ENCODE measurements at places on chromosomes 7 and 10.

GRCh38 chr7:87513735-87514335 lies 38.4 kb upstream of the ABCB4 start:
- no peak for DNase-seq

DNA sequence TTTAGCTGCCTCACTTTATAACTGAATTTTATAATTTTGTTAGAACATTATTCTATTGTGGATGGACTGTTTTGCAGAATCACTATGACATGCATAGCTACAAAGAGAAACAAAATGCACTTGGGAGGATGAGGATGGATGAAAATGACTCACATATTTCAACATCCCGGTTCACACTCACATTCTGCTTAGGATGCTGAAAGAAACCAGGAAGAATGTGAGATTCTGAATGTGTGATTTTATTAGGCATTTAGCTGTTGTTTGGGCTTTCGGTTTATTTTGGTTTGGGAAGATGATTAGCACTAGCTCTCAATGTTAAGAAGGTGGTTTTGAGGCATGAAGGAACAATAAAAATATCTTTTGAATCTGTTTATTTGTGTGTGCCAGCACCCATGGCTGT lies 235.5 kb downstream of the SEMA3E start:
- no peak for DNase-seq

DNA sequence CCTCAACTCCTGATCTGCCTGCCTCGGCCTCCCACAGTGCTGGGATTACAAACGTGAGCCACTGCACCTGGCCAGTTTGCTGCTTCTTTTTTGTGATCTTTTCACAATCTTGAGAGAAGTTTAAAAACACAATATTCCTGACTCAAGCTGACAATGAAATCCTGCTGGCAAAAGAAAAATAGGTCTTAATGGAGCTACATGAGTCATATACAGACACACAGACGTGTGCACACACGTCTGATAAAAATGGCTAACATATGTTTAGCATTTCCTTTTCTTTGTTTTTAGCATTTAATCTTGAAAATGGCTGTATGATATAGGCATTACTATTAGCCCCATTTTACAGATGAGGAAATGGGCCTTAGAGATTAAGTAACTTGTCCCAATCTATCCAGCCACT lies 29.4 kb upstream of the RAB18 start:
- no peak for DNase-seq

DNA sequence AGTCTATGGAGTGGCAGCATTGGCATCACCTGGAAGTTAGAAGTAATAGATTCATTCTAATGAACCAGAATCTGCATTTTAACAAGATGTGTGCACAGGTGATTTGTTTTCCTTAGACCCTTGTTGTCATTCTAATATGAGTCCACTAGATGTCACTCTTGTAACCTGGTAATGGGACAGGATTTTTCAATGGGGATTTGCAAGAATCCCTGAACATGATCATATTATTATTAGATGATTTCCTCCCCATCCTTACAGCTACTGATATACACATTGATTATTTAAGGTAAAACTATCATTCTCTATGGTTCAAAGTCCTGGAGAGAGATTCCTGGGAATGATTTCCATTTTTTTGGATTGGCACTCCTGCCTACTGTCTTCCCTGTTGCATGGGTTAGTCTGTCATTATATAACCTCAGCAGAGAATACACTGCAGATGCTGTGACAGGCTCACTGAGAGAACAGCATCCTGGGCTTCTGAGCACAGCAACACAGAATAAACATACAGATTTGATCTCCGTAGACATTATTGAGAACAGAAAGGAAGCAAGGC lies 194.9 kb downstream of the SUGCT start:
- DNase-seq = no peak

DNA sequence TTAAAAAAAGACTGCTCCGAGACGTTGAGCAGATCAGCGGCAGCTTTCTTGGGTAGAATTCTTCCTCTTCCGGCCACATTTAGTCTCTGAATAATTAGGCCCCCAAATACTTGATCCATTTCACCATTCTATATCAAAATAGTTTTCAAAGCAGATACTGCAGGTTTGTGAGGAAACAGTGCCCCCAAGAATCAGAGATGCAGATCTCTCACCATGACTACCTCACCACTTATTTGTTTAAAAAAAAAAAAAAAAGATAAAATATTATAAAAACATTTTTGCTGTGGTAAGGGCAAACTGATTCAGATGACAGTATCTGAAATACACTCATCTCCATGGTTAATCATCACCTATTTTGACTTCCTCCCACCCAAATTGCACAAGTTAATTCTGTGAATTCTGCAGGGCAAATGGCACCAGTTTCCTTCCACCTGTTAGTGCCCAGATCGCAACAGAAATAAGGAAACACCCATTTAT lies 210.4 kb downstream of the FAM107B start:
- peak; percentile 47 for DNase-seq

All from hematopoietic multipotent progenitor cell (in vitro differentiated cells).